ENCODE measurements at places on chromosomes 12 and 14.

GRCh38 chr14:96284008-96284407 is 28.0 kb downstream of the BDKRB1 start:
- no peak for DNase-seq

DNA sequence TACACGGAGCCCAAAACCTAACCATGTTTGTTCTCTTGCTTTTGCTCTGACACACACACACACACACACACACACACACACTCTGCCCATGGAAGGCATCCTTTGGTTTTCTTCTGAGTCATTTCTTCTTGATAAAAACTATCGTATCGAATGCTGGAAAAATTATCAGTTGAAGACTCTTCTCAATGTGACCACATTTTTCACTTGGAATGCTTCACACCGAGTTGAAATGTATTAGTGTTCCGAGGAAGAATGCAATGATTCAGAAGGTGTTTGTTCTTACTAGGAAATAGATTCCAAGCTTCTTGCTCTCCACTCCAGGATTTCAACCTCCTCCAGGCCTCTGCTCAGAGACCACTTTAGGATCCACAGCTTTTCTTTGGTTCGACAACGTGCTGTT is 226.3 kb downstream of the MON2 start:
- no peak for DNase-seq

DNA sequence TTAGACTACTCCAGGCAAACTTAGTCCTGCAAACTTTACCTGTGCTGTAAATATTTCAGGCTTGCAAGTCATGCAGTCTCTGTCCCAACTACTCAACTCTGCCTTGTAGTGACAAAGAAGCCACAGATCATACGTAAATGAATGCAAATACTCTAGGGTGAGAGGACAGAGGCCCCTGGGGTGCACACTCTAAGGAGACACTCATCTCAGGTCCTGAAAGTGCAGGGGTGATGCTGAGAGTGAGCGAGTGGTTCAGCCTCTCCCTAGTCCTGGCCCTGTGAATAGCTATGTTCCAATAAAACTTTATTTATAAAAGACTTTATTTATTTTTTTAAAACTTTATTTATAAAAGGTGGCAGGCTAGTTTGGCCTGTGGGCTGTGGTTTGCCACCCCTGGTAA is 34.9 kb downstream of the HCAR2 start:
- DNase-seq: no peak

DNA sequence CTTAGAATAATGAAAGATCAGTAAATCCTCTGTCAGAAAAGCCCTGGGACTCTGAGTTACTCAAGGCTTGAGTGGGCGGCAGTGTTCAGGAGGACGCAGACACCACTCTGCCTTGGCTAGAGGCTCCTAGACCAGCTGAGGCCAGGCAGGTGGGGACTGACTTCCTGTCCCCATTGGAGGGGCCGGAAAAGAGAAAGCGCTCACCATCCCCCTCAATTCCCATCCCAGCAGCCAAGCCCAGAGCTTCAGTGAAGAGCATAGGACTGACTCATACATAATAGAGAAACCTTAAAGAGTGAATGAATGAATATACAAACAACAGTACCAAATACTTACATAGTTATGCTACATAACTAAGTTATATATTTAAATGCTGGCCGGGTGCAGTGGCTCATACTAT is 62.0 kb downstream of the PLEKHG7 start:
- no peak for DNase-seq

Measured in RKO (cell line).